ENCODE measurements at places on chromosomes 13 and 19. TPM values are rescaled to one million over a fixed set of nuclear protein-coding genes. Genes with fewer than 3 reads are reported as not detected.

The DNAAF3 gene
- total RNA-seq = 0.23 TPM

The C3 gene
- total RNA-seq = 14.0 TPM

The FREM2 gene
- not detected for total RNA-seq

The STOML3 gene
- total RNA-seq = not detected

The SLAIN1 gene
- total RNA-seq = 0.30 TPM

The FXYD1 gene
- 8.0 TPM for total RNA-seq

The TEX29 gene
- 3.6 TPM for total RNA-seq

The PGLYRP2 gene
- not detected for total RNA-seq

The ENOX1 gene
- 6.0 TPM for total RNA-seq

The SOX1 gene
- not detected for total RNA-seq

The DIRAS1 gene
- 1.2 TPM for total RNA-seq

The UBE2L5 gene
- 0.08 TPM for total RNA-seq

The LRRC63 gene
- total RNA-seq = under 0.01 TPM

The CYP4F12 gene
- 0.70 TPM for total RNA-seq

The LHB gene
- not detected for total RNA-seq

The APC2 gene
- total RNA-seq = 0.08 TPM

The AXL gene
- total RNA-seq = 136 TPM

The CPT1C gene
- total RNA-seq = 11.7 TPM

The APOC4 gene
- total RNA-seq = not detected

The CD22 gene
- 0.70 TPM for total RNA-seq

The TEX101 gene
- not detected for total RNA-seq

The C1QTNF9 gene
- not detected for total RNA-seq

The S1PR2 gene
- 22.9 TPM for total RNA-seq

The ZNF724 gene
- total RNA-seq = 2.0 TPM

The POU2F2 gene
- 0.08 TPM for total RNA-seq

The ZNF492 gene
- total RNA-seq = 0.12 TPM

The BEST2 gene
- total RNA-seq = not detected
